NCI-H2227 treated with DMSO at 0.1 percent for 48 hours (cell line): ENCODE measurements at places on chromosomes 1 and 21.

DNA sequence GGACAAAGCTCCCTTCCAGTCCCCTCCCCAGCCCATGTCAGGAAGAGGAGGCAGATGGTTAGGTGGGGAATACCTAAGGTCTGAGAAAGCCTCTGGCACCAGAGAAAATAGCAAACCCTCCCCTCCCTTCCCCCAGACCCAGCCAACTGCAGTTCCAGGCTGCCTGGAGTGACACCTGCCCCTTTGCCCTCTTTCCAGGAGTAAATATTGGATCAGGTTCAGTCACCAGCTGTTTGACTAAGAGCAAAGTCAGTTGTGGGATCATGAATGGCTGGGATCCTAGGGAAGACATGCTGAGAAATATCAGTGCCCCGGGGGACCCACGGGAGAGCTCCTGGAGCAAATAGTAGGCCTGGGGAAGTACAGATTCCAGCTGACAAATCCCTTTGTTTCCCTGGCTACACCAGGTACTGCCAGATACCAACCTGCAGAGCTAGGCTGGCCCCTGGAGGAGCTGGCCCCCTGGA, 12.2 kb upstream of the CDK18 start:
- no peak for DNase-seq

- no peak for DNase-seq
Measured at GRCh38 chr1:41358131-41359021, 2.9 kb upstream of the FOXO6 start.

- DNase-seq: no peak
Measured at GRCh38 chr1:186819563-186819962, 9.2 kb upstream of the PLA2G4A start.

DNA sequence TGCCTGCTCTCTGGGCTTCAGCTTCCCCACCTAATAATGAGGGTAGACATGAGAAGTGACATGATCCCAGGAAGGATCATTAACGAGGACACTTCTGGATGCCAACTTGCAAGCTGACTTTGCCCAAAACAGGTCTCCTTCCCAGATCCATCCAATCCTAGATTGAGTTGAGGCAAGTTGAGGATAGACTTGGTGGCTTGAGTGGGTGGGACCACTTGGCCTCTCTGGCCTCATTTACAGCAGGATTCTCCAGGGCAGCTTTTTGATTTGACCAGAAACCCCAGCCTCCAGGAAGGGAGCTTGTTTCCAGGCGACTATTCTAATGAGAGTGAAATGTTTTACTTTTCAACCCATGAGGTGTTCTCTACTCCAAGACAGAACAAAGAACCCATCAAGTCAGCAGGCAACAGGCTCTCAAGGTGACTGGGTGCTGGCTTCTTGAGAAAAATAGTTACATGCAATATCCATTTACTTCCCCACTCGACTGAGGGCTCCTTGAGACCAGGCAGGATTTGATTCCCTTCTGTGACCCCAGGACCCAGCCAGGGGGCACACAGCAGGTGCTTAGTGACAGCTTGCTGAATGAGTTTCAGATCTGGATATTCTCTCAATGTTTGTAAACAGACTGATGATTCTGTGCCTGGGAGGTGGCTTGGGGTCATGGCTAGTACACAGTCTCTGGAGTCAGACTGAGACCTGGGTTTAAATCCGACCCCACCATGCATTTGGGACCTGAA, 128.2 kb downstream of the DMRTB1 start:
- no peak for DNase-seq

GRCh38 chr1:203621559-203622262, 4.9 kb upstream of the ATP2B4 start:
- DNase-seq: no peak

GRCh38 chr1:48627486-48627885, 149.2 kb downstream of the BEND5 start:
- DNase-seq: peak; percentile 55

GRCh38 chr1:234858722-234859121, 248.7 kb upstream of the IRF2BP2 start:
- no peak for DNase-seq

- DNase-seq: no peak
Measured at GRCh38 chr1:8312235-8313218, 5.4 kb upstream of the SLC45A1 start.

- DNase-seq: no peak
Measured at GRCh38 chr1:55309053-55309452, 93.9 kb upstream of the USP24 start.

- no peak for DNase-seq
Measured at GRCh38 chr1:185566995-185567394, 167.2 kb upstream of the HMCN1 start.

DNA sequence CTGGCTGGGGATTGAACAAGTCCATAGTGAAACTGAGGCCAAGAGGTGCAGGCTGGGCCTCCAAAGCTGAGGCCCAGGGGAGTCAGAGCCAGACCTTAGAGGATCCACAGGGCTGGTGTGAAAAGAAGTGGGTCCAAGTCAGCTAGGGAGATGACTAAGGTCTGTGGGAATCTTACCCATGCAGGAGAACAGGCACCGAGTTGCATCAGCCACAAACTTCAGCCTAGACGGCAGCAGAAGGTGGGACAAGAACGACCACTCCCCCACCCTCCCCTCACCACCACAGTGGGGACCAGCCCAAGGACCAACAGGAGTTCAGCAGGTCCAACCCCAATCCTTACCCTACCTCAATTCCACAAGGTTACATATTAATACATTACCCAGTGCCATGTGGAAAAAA, 282.3 kb downstream of the TTLL7 start:
- DNase-seq: no peak

GRCh38 chr1:109454497-109455133, 11.7 kb upstream of the SYPL2 start:
- DNase-seq: no peak

DNA sequence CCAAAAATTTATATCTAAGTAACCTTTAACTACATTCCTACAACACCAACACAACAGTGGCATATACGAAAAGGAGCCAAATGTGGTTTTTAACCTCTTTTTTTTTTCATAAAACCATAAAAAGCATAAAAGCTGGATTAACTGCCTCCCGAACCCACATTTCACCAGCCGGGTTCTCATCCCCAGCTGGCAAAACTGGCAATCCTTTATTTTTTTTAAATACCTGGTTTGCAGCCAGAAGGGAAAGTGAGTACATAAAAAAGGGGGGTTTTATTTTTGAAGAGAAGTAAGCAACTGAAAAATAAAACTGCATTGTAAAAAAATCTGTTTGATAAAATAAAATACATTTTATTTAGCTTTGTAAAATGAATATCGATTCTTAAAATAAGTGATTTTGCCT, 295.4 kb downstream of the AKT3 start:
- DNase-seq: no peak

GRCh38 chr1:153872934-153873333, 49.8 kb downstream of the GATAD2B start:
- no peak for DNase-seq

GRCh38 chr1:26696654-26697430, 1.0 kb downstream of the ARID1A start:
- no peak for DNase-seq

- peak; percentile 67 for DNase-seq
Measured at GRCh38 chr1:32208891-32209328, at the start of gene DCDC2B. TSS of gene DCDC2B (plus strand) at chr1:32209089. CDS start at chr1:32209094, 5 bp downstream.

GRCh38 chr1:43521078-43521477, 9.6 kb upstream of the PTPRF start:
- no peak for DNase-seq

DNA sequence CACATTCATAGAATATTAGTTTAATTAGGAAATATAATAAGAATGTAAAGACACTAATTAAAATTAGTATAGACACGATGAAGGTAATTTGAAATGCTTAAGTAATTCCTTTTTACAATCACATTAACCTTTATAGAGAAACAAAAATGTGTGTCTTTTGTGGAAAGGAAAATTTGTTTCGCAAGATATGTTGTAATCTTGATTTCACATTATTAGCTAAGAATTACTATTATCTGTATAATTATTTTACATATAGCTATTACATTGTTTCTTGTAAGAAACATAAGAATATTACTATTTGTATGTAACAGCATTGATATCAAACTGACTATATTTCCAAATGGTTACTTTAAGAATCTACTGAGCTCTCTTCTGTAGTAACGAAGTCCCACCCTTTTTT, 111.2 kb downstream of the PTPRC start:
- DNase-seq: no peak

DNA sequence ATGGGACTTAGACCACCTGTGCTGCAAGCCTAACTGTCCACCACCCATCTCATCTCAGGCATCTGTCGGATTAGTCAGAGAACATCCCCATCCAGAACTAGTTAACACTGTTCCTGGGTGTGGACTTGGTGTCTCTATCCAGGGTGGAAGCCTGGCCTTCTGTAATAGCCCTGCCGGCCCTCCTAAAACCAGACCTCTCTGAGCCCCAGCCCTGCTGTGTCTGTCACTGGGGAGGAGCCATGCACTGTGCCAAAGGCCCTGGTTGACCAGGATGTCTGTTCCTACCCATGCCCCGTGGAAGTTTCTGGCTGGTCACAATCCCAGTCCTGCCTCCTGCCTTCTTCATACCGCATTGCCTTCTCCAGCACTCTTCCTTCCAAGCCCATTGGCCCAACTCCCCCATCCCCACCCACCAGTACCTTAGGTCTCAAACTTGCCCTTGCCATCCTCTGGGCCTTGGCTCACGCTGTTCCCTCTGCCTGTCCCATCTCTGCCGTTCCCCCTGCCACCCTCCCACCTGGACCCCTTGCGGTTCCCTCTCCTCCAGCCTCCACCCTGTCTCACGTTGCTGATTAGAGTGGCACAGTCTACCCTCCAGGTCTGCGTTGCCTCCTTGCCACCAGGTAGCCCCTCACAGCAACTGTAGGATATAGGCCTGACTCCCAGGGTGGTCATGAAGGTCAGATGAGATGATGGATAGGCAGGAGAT, 105.6 kb downstream of the EPHB2 start:
- DNase-seq: no peak

DNA sequence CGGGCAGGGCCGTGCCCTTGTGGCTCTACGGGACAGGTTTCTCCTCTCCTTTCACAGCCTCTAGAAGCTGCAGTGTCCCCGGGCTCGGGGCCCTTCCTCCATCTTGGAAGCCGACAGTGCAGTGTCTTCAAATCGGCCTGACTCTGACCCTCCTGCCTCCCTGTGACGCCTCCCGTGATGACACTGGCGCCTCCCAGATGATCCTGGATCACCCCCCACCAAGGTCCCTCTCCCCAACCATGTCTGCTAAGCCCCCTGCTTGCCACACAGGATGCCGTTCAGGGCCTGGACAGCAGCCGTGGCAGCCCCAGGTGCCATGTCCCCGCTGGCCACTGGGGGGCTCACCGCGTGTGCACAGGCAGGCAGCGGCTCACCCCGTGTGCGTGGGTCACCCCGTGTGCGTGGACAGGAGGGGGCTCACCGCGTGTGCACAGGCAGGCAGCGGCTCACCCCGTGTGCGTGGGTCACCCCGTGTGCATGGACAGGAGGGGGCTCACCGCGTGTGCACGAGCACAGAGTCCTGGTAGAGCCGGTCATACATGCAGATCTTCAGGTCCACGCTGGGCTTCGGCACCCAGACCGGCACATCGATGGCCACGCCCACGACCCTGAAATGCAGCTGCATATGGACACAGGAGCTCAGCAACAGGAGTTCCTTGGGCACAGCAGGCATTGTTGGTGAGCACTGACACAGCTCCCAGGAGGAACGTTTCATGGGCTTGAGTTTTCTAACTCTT, 24.9 kb upstream of the TMEM52 start:
- DNase-seq: peak; percentile 67

GRCh38 chr1:167668108-167668507, 38.1 kb downstream of the RCSD1 start:
- no peak for DNase-seq

- DNase-seq: no peak
Measured at GRCh38 chr1:58783090-58783992, 506 bp downstream of the JUN start.

DNA sequence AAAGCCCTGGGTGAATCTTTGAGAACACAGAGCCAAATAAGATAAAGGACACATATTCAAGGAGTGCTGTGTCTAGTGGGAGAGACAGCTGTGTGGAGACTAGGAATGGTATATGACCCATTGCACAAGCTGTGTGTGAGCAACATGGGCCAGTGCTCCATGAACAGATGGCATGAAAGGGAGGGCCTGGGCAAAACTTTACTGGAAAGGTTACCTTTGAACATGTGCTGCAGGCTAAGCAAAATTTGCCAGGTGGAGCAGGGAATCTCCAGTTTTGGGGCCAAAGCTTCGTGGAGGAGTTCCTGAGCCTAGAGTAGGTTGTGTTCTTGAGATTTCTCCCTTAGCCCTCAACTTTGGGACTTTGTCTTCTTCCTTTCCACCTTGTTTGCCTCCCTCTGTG, 446.1 kb upstream of the PROX1 start:
- DNase-seq: no peak

DNA sequence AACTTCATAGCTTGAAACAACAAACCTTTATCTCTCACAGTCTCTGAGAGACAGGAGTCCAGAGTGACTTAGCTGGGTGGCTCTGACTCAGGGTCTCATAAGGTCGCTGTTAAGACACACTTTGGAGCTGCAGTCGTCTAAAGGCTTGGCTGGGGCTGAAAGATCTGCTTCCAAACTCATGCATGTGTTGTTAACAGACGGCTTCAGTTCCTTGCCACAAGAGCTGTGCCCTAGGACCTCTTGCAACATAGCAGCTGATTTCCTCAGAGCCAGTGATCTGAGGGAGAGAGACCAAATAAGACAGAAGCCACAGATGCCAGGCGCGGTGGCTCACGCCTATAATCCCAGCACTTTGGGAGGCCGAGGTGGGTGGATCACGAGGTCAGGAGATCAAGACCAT, 176.8 kb downstream of the DISC1 start:
- DNase-seq: no peak

DNA sequence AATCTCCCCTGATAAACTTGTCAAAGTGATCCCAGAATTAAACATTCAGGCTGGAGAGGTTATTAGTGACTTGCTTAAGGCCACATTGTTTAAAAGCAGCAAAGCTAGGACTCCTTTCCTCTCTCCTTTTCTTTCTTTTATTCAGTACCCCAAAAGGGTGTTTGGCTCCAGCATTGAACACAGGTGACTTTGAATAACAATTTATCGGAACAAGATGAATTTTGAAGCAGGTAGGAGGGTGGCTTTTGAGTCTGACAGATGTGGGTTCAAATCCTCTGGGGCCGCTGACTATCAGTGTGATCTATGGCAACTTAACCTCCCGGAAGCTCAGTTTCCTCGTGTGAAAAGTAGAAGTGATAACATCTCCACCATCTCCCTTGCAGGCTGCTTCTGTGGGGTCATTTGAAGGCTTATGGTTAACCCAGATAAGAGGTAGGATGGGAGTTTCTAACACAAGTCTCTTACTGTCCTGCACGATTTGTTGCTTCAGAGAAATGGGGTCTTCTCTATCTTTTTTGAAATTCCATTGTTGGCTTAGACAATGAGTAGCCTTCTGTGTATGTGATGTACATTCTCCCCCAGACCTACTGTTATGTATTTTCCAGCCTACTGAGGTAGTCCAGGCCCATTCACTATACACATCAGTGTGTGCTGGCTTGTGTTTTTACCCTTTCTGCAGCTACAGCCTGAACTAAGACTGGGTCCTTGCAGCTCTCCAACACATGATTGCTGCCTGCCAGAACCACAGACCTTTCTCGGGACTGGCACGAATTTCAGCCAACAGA, 29.0 kb downstream of the JUN start:
- no peak for DNase-seq
